ENCODE measurements at places on chromosomes 3 and 15.

DNA sequence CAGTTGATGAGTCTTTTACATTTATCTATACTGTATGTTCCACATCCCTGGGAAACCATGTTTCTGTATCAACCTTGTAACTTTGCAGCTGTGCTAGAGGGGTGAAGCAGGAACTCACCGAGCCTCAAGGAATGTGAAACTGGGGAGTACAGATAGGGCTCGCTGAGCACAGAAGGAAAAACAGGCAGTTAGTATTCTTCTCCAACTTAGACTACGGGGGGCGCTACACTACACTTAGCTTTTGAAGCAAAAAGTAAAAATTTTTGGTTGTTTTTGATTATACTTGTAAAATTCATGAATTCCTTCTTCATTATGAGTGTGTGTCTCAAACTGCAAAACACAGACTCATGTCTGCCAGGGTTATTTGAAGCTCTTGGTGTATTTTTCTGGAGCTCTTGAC lies 132.7 kb upstream of the RGMA start:
- DNase-seq: no peak

GRCh38 chr3:97241417-97241816 lies 427.0 kb downstream of the EPHA6 start:
- no peak for DNase-seq

- no peak for DNase-seq
These were observed 49.9 kb upstream of the IGSF11 start for GRCh38 chr3:119084371-119085069.

- no peak for DNase-seq
These were observed 163.0 kb downstream of the OCA2 start for GRCh38 chr15:27936164-27936563.

DNA sequence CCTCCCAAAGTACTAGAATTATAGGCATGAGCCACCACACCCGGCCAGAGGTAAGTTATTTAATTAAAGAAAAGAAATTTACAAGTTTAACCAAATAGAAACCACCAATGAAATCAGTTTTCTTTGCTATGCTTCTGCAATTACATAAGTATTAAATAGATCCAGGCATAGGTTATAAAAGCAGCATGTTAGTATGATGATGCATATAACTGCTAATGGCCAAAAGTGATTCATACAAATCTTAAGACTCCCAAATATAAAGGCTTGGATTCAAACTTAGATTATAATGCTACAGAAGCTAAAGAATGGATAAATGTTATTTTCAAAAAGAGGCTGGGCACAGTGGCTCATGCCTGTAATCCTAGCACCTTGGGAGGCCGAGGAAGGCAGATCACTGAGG lies 32.8 kb upstream of the HDC start:
- no peak for DNase-seq

- DNase-seq: no peak
These were observed 578 bp upstream of the RPL39L start for GRCh38 chr3:187139895-187140253.

Measured in hepatic stellate cell (primary cell).